ENCODE measurements at places on chromosomes 7 and 10. TPM values are rescaled to one million over a fixed set of nuclear protein-coding genes. Genes with fewer than 3 reads are reported as not detected.

GRCh38 chr10:124647421-124648130, 96.6 kb downstream of the FAM53B start:
- no peak for DNase-seq

DNA sequence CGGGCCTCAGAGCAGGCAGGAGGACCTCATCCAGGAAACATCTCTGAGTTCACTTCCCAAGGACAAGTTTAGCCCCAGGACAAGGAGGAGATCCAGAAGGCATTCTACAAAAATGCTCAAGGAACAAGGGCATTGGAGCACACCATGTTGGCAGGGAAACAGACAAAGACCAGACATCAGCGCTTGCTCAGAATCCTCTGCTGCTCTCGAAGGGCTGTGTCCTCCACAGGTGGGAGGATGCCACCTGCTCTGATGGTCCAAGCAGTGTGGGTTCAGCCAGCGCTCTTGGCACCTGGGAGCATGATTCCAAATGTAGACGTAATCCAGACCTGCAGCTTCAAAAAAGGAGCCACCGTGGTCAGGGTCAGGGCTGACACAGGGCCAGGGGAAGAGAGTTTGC, 160.7 kb downstream of the DPP6 start:
- no peak for DNase-seq

GRCh38 chr7:85162721-85163120, 24.1 kb downstream of the SEMA3D start:
- DNase-seq: no peak

SFRP5 gene
- 5.1 TPM for total RNA-seq

DNA sequence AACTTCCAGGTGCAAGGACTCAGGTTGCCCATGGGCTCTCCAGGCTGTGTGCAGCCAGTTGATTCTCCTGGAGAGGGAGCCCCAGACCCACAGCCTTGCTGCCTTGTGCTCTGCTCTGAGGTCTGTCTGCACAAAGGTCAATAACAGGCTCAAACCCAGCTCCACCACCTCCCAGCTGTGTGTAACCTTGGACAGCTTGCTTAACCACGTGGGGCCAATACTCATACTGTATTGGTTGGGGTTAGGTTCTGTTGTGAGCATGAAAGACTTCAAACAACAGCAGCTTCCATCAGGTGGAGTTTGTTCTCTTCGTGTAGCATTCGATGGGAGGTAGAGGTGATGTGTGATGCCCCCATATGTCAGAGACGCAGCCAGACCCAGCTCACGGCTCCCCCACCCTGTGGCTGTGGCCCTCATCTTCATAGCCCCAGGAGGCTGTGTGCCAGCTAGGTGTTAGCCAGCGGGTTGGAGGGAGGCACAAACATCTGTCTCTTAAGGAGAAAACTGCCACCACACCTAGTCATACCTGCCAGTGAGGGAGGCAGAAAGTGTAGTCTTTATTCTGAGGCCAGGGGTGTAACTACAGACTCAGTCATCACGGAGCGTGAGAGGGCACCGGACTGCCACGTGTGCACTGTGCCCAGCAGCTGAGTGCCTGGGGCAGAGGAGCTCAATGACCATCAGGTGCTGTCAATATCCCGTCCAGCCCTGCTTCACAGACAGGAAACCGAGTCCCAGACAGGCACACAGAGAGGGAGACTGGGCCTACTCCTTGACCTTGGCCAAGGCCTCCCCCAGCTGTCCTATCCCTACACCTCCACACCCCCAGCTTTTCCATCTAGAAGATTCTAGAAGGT, 8.1 kb upstream of the POLD2 start:
- DNase-seq: peak; percentile 50

GRCh38 chr7:128796327-128796726, 4.6 kb downstream of the CCDC136 start:
- DNase-seq: no peak

TMEM140 gene
- not detected for total RNA-seq

DNA sequence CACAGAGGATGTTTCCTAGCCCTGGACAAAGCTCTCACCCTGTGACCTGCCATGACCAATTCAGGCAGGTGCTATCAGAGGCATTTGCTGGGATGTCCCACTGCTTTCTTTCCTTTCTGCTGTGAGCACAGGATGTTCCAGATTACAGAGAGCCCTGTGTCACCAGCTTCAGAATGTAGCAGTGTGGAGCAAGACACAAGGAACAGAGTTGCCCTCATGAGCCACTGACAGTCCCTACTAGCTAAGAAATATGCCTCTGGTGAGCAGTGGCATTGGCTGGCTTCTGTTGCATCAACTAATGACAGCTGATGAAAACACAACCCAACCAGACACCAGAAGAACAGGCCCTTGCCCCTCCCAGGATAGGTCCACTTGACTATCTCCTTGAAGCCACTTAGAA, 337.2 kb downstream of the TNS3 start:
- DNase-seq: no peak

DNA sequence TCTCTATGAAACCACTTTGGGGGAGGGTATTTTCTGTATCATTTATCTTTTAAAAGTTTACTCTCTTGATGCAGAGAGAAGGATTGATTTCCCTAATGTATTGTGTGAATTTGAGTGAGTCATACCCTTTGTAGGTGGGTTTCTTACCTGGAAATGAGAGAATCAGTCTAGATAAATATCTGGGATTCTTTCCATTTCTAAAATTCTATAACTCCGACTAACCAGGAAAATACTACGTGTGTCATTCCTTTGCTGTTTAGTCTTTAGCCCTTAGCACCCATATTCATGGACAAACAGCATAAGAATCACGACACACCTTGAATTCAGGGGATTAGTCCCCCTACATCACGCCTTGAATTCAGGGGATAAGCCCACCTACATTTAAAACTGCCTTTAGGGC, 139.1 kb downstream of the GATA3 start:
- DNase-seq: peak; percentile 5

ZNF783 gene
- 8.6 TPM for total RNA-seq

GRCh38 chr7:140610204-140611165, 30.1 kb downstream of the DENND2A start:
- no peak for DNase-seq

GIMAP5 gene
- total RNA-seq: not detected

DNA sequence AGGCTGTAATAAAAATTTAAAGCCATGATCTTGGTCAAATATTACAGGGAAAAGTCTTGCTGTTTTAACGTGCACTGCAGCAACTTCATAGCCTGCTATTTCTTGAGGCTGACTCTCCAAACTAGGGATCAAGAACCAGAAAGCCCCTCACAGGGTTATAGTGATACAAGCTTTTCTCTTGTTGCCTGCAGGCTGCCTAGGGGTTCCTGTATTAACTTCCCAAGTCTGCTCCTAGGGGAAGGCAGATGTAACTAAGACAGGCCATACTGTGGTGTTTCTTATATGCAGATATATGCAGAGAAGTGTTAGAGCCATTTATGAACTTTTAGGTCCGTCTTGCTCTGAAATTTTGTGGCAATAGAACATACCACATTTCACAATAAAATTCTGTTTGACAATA, 175.7 kb downstream of the FOXP2 start:
- peak; percentile 28 for DNase-seq

- no peak for DNase-seq
Measured at GRCh38 chr7:75969182-75969581, 25.2 kb downstream of the TMEM120A start.

- DNase-seq: no peak
Measured at GRCh38 chr7:121178869-121179497, 149.8 kb upstream of the WNT16 start.

- peak; percentile 85 for DNase-seq
Measured at GRCh38 chr10:58299580-58299979, 30.6 kb downstream of the CISD1 start.

GRCh38 chr7:4993471-4993870, 34.5 kb upstream of the MMD2 start:
- no peak for DNase-seq

CACNA2D1 gene
- total RNA-seq: 33.7 TPM

DNA sequence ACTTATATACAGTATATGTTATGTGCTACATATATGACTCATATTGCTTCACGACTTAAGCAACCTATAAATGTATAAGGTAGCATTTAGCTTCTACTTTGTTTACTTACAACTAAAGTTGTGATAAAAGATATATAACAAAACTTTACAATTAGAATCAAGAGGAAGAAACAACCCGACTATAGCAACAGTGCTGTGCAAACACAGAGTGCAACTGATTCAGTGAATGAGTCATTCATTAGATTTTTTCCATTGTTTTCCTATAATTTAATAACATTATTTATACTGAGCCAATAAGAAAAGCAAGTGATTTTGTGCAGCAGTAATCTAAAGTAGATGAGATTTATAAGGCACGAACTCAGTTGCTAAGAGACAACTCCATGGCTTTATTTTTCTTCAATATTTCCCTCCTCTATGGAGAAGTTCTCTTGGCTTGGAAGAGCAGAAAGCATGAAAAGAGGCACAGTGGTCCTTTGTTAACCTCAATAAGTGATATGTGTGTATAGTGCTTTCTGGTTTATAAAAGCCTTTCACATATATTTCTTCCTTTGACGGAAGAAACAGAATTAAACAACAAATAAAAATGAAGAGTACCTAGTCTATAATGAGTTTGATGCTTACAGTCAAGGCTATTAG, 19.8 kb downstream of the CEP41 start:
- no peak for DNase-seq

GRCh38 chr7:156625580-156625979, 15.0 kb upstream of the RNF32 start:
- DNase-seq: no peak

DNA sequence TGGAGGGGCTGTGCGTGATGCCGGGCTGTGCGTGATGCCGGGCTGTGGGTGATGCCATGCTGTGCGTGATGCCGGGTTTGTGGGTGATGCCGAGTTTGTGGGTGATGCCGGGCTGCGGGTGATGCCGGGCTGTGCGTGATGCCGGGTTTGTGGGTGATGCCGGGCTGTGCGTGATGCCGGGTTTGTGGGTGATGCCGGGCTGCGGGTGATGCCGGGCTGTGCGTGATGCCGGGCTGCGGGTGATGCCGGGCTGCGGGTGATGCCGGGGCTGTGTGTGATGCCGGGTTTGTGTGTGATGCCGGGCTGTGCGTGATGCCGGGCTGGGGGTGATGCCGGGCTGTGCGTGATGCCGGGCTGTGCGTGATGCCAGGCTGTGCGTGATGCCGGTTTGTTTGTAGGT, 128.9 kb downstream of the FAM53B start:
- no peak for DNase-seq

GRCh38 chr7:151579644-151580043, 59.9 kb upstream of the RHEB start:
- DNase-seq: no peak

GRCh38 chr10:115827231-115828009, 445.6 kb downstream of the GFRA1 start:
- no peak for DNase-seq

DNA sequence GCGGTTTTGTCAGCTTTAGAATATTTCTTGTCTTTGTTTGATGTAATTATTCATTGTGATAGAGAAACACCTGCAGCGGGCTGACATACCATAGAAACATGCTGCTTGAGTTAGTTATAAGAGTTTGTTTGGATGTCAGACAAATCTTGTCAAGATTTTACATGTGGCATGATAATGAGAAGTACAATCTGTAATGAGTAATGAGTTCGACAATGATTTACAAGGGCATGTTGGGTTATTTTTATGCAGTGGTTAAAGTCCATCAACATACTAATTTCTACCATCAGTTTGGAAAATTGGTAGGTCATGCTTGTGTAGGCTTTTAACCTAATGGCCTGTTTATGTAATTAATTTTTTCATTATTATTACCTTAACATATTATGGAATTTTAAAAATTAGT, 31.3 kb downstream of the FZD1 start:
- DNase-seq: no peak

MUC12 gene
- total RNA-seq: 3.8 TPM

PIP gene
- not detected for total RNA-seq

DNA sequence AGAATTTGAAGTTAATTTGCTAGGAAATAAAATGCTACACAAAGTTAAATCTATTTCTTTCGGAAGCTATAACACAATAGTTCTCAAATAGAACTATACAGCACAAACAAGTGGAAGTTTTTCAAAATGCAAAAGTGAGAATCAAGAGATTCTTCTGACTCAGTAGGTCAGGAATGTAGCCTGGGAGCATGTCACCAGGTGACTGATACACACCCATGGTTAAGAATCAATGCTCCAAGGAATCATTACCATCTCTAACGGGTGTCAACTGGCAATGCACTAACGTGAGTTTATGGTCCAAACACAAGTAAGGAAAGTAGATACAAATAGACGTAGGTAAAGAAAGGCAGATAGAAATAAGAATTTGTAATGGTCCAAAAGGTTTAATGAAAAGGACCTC, 170.5 kb downstream of the SRPK2 start:
- no peak for DNase-seq

GRCh38 chr7:157003445-157003755, 7.1 kb downstream of the MNX1 start:
- no peak for DNase-seq

ZNF425 gene
- total RNA-seq: 5.0 TPM

- no peak for DNase-seq
Measured at GRCh38 chr7:68180761-68181160, 1184.1 kb downstream of the TYW1 start.
